ENCODE measurements at places on chromosomes 16 and 17.

GRCh38 chr17:16442141-16442540 lies 26.8 kb downstream of the TRPV2 start:
- no peak for DNase-seq

DNA sequence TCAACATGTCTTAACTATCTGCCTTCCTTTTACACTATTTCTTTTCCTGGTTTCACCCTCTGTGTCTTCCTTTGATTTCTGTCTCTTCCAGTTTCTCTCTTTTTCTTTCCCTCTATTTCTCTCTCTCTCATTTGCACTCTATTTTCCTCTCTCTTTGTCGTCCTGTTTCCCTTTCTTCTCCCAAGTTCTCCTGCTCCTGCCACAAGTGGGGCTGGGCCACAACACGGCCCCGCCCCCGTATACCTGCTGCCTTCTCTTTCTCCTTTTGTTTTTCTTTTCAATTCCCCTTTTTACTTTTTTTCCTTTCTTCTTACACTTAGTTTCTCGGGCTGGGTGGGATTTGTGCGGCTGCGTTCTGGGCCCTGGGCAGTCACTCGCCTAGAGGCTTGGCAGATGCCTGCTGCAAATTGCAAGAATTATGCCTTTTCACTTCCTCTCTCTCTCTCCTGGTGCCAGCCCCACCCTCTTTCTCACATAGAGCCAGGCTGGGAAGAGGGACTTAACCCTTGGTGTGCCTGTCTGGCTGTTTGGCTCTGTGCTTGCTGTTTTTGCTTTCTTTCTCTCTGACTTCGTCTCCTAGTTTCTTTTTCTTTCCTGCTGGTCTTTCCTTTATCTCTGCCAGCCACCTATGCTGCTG lies 2139.4 kb downstream of the TP53TG3F start:
- no peak for DNase-seq

DNA sequence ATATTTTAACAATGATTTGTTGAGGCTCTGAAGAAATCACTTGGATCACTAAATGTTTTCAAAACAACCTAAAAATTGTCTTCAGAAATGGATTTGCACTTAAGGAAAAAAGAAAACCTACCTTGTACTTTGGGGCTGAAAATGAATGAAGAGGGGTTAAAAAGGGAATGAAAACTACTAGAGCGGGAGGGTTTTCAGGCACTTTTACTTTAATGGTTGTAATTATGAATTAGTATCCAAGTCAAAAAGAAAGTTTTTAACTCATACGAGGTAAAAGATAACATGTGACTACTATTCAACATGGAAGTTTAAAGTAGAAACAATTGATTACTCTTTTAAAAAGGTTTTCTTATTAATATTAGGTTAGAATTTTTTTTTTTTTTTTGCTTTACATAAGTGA lies 5.1 kb downstream of the IGF2BP1 start:
- DNase-seq = no peak

DNA sequence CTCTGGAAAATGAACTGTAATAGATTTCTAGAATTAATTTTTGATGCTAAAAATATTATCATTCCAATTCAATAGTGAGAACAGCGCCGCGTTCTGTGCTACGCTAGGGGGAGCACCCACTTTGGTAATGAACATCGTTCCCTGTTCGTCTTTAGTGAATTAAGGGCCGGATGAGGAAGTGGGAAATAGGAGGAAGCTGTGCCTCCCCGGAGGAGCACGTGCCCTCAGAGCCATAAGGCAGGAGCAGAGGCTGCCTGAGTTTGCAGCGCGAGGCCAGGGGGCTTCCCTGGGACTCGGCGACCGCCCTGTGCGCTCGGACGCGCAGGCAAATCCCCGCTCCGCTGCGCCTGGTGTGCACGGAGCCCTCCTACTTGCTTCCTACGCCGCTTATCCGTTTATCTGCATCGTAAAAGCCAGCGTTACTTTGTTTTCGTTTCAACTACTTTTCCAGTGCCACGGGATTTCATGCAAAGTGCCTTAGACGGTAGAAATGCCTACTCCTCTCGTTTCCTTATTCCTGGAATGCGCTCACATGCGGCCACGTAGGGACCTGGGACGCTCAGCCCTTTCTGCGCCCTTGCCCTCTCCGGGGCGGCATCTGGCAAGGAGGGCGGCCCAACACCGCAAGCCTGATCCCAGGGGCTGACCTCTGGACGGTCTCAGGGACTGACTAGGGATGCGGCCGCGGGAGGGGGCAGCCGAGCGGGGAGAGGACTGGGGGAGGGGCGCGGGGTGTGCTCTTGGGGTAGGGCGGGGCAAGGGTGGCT lies 76.4 kb downstream of the KCNJ12 start:
- DNase-seq = peak; percentile 21

GRCh38 chr16:66924527-66925321 lies 611 bp downstream of the RRAD start:
- DNase-seq = no peak

DNA sequence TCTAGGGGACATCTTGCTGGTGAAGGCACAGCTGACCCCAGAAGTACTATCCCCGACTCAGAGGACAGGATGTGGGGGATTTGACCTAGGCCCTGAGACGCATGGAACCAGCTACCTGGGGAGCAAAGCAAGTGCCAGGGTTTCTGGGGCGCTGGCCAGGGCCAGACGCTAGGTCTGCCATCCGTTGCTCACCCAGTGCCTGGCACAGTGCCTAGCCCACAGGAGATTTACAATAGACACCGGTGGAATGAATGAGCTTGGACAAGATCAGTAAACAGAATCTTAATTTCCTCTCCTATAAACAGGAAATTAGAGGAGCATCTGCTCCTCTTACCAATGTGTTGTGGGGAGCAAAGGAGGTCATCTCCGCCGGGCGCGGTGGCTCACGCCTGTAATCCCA lies 5.0 kb downstream of the RPRML start:
- DNase-seq = no peak

DNA sequence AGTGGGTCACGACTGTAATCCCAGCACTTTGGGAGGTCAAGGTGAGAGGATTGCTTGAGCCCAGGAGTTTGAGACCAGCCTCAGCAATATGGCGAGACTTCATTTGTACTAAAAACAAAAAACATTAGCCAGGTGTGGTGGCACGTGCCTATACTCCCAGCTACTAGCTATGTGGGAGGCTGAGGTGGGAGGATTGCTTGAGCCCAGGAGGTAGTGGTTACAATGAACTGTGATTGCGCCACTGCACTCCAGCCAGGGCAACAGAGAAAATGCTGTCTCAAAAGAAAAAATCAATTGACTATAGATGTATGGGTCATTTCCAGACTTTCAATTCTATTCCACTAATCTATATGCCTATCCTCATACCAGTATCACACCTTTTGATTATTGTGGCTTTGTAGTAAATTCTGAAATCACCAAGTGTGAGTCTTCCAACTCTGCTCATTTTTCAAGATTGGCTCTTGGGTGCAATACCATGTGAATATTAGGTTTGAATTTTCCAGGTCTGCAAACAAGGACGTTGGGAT lies 27.2 kb upstream of the CEP20 start:
- DNase-seq = no peak

DNA sequence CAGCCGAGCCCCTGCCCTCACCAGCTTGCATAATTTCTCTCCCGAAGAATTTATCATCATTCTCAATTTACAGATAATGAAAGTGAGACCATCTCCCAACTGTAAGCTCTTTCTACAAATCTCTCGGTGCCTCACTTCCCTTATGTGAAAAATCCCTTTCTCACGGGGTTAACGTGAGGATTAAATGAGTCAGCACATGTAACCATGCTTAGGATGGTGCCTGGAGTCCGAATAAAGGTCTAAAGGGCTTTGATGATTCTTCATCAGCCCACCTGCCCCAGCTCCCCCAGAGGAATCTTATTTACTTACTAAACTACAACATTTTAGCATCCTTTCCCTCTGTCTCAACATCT lies 24.8 kb upstream of the PIK3R6 start:
- no peak for DNase-seq

GRCh38 chr16:29680180-29680598 lies 1.2 kb downstream of the QPRT start:
- DNase-seq = no peak

- DNase-seq = peak; percentile 23
Measured at GRCh38 chr17:77354670-77355455, 214.1 kb downstream of the SEC14L1 start.
